ENCODE measurements at places on chromosomes 7 and 10.

DNA sequence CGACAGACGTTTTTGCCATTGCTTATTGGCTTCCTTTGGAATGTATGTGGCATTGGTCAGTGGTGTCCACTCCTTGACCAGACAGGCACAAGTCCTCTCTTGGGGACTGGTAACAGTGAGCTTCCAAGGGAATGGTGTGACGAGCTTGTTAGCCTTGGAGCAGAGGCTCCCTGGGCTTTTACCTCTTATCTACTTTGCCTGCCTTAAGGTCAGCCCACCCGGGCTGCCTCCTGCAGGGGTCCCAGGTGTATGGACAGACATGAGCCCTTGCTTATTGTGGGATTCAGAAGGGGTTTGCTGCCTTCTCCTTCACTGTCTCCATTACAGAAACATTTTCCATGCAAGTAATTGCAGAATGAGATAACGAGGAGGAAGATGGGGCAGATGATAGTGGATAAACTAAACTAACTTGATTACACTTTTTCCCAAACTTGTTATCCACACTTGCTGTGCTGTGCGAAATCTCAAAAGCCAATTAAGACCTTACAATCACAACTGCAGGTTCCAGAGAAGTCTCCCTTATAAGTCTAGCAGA, 29.7 kb downstream of the PLPP4 start:
- no peak for DNase-seq

- DNase-seq: no peak
These were observed 68.8 kb upstream of the ABLIM1 start for GRCh38 chr10:114726820-114727271.

DNA sequence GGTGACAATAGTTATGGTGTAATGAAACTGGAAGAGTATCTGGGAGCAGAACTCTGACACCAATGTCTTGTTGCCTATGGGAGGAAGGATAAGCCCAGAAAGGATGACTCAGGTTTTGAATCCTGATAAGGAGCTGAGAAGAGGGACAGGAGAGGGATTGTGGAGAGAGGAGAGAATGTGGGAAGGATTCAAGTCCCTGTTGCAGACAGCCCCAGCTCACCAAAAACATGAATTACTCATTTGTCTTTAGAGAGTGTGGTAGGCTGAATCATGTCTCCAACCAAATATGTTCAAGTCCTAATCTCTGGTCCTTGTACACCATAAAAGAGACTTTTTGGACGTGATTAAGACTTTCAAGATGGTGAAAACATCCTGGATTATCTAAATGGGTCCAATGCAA, 206.9 kb upstream of the PHYHIPL start:
- no peak for DNase-seq

DNA sequence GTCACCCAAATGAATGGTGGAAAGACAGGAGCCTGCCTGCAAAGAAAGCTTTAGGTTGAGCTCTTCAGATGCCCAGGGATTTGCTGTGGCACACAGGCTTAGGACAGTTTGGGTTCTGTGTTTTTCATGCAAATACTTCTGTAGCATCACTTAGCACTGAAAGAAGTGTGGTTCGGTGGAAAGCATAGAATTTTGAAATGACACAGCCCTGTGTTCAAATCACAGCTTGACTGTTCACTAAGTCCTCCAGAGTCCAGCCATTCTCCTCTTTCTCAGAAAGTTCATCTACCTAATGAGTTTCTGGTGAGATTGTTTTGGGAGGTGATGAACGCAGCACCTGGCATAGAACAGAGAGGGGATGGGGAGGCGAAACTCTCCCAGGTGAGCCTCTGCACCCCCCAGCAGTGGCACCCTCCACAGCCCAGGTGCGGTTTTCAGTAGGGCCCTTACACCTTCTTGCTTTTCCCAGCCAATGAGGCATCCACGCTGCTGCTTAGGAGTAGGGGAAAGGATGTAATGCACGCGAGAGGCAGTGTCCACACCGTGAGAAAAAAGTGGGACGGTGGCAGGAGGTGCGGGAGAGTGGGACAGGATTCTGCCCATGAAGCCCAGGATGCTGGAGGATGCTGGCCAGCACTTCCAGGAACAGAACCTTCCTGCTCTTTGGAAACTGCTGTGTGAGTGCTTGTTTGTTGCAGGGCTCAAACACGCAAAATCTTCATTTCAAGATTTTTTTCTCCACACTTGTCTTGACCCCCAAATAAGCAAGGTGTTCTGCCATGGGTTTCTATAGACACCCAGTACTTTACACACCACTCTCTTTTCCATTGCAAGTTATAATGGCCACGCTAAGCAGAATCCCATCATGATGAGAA, 11.6 kb downstream of the EN2 start:
- no peak for DNase-seq

GRCh38 chr10:114852197-114852596, 30.6 kb downstream of the FHIP2A start:
- DNase-seq: no peak

DNA sequence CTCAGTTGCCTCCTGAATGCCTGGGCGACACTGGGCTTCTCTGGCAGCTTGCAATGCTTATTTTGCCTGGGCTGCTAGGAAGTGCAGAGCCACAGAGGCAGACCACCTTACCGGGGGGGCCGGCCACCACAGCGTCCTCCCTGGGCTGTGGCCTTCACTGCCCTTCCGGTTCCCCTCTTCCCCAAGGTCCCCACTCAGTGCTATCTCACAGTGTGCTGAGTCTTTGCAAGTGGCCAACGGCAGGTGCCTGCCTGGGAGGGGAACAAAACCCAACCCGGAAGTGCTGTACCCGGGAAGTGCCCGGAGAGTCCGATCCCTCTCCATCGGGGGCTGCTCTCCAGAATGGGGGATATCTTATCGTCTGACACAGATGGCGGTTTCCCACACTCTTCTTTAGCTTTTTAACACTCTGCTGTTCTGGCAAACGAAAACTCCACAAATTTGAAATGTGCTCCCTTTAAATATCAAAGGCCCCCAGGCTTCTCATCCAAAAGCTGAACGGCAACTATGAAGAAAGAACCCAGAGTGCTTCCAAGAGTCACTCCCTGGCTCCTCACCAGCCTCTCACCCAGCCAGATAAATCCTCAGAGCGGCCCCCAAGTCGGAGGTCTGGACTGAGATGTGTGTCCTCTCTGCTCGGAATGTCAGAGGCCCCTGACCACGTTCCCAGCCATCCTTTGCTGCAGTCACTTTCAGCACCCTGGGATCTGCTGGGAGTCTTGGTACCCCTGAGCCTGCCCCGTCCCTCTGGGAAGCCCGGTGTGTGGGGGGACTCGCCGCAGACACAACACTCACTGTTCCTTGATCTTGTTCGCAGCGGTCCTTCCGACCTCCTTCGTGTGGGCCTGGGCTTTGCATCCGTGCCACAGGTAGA, 165.1 kb downstream of the SVIL start:
- no peak for DNase-seq

DNA sequence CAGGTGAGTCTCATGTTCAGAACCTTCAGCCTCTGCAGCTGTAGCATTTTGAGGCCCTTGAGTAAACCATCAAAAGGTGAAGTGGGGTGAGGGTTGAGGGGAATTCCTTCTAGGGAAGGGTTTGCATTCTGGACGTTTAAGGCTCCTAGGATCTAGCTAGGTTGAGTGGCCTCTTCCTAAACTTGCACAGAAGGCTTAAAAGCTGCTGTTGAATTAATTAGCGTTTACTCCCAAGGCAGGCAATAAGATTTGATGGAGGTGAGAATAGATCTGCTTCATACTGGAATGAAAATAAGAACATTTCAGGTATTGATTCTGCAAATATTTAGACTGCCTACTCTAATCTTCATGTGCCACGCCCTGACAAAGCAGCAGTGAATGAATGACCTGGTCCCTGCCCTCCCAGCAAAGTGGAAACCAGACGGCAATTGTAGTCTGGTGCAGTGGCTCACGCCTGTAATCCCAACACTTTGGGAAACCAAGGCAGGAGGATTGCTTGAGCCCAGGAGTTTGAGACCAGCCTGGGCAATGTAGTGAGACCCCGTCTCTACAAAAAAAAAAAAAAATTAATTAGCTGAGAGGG, 11.4 kb upstream of the KPNA7 start:
- DNase-seq: no peak

DNA sequence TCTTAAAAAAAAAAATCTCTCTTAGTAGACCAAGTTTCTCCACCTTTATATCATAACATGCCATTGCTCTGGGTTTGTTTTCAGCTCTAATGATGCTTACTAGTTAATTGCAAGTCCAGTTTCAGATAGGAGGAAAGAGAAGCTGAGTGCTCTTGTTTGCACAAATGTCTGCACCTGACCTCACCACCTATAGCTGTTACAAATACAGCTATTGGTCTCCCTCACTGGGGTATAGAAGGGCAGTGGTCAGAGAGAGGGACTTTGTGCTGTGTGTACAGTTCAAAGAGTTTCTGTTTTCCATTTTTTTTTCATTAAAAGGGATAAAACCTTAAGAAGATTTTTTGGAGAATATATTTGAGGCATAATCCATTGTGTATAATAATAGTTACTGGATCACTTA, 52.7 kb downstream of the TAS2R16 start:
- no peak for DNase-seq

DNA sequence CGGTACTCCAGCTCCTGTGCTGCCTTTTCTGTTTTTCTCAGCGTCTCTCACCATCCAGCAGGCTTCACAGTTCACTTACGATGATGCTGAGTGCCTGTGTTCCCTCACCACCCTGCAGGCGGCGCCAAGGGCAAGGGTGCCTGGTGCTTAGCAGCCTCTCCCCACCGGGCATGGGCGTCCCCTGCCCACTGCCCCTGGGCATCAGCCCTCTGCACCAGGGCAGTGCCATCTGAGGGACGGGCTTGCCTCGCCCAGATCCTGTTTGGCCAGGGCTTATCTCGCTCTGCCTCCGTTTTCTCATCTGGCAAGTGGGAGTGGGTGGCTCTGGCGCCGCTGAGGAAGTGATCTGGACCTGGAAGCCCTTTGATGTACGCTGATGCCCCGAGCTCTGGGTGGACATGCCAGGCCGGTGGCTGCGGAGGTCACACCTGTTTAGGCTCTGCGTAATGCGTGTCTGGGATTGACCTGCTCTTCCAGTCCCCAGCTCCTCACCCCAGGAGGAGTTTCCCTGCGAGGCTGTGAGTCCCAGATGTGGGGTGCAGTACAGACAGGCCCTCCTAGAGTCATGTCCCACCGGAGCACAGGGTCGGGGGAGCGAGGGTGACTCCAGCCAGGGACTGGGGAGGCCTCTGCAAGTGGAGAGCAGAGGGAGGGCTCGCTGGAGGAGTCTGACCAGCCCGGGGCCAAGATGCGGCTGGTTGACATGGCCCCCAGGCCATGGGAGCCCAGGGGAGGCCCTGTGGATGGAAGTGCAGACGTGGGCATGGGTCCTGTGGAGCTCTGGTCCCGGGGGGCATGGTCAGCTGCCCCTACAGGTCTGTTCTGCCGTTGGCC, 11.8 kb downstream of the TTYH3 start:
- DNase-seq: peak; percentile 78

DNA sequence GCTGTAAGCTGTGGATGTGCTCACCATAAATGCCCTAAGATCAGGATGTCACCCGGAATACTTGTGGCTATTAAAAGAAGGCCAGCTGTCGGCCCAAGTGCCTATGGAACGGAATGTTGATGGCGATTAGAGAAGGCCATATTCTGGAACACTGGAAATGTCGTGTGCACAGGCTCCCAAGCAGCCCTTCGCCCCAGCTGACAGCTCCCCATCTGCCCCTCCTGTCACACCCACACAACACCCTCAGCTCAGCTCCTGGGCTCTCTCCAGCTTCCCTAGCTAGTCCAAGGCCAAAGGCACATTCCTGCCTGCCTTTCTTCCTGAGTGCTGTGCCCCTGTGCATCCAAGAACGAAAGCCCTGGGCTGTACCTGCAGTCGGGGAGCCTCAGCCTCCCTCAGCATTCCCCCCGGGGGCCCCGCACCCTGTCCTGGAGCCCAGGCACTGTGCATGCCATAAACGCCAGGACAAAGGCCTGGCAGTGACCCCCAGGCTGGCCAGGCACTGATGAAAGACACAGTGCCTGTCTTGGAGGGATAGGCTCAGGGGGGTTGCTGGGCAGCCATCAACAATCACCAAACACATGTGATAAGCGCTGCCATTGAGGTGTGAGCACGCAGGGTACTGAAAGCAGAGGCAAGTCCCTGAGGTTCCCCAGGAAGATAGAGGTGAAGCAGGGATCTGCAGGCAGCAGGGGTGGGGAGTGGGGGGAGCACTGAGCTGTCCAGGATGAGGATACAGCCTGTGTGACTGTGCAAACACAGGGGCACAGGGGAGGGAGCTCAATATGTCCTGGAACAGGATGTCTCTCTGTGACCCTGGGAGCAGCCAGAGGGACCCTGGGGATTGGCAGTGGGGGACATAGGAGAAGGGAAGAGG, 3.7 kb upstream of the LDB3 start:
- no peak for DNase-seq

- DNase-seq: no peak
These were observed 198.5 kb downstream of the PAXIP1 start for GRCh38 chr7:154804449-154804848.

- no peak for DNase-seq
These were observed 102.2 kb downstream of the SNX10 start for GRCh38 chr7:26393818-26394217.

DNA sequence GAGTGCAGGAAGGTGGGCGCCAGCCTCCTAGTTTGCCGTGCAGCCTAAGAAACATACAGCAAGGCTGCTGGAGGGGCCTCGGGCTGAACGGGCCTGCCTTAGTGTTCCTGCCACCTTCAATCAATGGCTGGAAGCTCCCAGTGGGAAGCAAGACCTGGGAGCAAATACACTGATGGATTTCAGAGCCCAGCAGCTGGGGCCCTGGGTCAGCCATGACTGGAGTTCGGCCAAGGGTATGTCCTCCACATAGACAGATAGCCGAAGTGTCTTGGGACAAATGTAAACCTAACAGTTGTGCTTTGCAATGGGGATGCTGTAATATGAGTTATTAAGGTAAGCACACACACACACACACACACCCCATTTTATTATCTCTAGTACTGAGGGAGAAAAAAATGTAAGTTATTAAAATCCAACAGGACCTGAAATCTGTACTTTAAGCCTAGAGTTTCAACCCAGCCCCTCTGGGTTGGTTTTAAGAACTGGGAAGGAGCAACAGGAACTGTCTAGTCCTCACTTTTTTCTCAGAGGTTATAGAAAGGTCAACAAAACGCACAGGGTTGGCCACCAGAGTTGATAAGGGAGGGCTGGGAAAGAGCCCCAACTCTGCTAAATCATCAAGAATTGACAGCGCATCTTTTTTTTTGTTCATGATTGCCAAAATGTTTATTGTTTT, 50.0 kb upstream of the CELF2 start:
- no peak for DNase-seq

DNA sequence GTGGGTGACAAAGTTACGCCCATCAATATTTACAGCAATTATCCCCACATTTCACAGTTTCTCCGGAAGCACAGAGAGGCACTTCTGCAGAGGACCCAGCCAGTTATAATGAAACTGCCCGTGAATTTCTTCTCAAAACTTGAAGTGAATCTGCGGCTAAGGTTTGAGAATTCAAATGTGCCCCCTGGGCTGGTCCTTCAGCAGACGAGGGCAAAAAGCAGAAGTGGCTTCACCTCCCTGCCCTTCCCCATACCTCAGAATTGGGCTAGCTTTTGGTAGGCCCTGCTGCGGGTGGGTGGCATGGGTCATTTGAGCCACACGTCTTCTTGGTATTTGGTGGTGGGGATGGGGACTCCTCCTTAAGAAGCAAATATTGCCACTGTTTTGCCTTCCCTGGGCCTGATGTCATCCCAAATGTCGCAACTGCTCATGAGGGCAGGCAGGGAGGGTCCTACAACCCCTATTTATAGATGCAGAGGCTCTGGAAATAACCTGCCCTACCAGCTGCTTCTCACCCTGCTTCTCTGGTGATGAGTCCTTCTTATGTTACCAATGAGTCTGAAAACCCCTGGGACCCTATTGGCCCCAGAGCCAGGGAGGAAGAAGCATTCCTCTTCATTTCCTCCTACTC, 16.6 kb upstream of the WDFY4 start:
- peak; percentile 92 for DNase-seq

Data from OCI-LY7 (cell line).